H1 (cell line): ENCODE measurements at places on chromosomes 6 and 20.

DNA sequence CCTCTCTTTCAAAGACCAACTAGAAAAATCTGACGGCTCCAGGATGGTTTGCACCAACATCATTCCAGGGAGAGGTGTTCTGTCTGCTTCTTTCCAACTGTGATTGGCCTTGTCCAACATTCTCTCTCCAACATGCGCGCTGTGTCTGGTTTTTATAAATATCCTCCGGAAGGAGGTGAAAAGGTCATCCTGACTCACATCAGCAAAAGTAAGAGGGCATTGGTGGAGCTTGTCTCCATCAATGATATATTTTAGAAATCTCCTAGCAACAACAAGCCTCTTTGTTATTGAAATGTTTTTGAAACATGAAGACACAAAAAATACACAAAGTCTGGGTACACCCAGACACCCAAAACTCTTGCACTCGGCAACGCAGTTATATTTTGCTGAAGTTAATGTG lies 475.3 kb upstream of the JARID2 start:
- DNase-seq, result no peak

DNA sequence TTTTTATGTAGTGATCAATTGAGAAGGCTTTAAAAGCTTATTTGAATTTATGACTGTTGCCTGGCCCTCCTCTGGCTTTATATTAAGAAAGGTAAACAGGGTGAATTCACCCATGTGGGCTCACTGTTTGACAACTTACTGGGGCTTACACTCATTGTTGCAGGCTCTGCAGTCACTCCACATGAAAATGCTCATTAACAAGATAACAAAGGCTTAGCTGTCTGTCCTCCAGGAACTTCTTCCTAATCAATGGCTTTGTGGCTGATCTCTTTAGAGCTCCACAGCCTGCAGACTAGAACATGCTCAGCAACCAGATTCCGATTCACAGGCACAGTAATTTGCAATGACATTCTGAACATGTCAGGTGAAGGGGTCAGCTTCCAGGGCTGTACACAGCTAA lies 323.2 kb upstream of the MAN1A1 start:
- DNase-seq, result peak; percentile 23

DNA sequence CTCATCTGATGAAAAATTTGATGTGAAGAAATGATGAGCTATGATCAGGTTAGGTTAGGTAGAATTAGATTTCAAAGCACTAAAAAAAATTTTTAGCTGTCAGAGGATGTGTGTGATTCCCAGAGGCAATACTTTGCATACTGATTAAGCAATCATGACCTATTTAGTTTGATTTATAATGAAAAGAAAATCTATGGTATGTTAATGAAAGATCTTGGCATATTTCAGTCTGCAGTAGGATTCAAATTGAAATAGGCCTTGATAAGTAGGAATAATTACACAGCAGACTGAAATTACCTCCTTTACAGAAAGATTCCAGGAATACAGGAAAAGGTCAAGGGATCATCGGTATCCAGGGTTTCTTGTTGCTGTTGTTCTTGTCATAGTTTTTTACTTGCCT lies 69.3 kb downstream of the HDDC2 start:
- DNase-seq, result no peak

DNA sequence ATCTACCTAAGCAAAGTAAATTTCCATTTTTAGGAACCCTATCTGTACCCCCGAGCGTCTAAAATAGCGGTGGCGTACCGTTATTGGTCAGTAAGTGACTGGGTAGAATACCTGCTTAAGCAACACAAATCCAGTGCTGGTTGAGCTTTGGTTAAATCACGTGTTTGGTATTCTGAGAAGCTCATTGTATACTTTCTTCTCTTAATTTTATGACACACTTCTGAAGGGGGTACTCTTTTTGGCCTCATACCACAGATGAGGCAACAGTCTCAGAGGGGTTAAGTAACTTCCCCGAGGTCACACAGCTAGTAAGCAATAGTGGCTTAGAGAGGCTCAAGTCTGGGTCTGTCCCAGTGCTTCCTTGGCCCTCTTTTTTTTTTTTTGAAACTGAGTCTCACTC lies 151.2 kb downstream of the TFAP2C start:
- DNase-seq, result no peak

DNA sequence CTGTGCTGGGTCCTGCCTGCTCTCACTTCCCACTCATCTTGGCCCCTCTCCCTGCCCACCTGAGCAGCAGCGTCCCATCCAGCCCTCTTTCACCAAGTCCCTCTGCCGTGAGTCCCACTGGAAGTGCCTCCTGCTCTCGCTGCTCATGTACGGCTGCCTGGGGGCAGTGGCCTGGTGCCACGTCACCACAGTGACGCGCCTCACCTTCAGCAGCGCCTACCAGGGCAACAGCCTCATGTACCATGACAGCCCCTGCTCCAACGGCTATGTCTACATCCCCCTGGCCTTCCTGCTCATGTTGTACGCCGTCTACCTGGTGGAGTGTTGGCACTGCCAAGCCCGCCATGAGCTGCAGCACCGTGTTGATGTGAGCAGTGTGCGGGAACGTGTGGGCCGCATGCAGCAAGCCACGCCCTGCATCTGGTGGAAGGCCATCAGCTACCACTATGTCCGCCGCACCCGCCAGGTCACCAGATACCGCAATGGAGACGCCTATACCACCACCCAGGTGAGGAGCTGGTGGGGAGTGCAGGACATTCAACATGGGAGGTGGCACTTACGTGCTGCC lies 2.8 kb downstream of the TMEM151B start:
- DNase-seq, result no peak

- no peak for DNase-seq
Measured at GRCh38 chr6:118408863-118409262, 139.2 kb upstream of the PLN start.

- DNase-seq, result no peak
Measured at GRCh38 chr20:3889489-3890397, 556 bp downstream of the PANK2 start.

GRCh38 chr6:169923468-169924464 lies 172.3 kb downstream of the ERMARD start:
- no peak for DNase-seq

GRCh38 chr20:61801857-61802442 lies 263.7 kb downstream of the TAF4 start:
- no peak for DNase-seq

- no peak for DNase-seq
Measured at GRCh38 chr6:113457198-113457597, 399.9 kb upstream of the MARCKS start.

- no peak for DNase-seq
Measured at GRCh38 chr6:10627800-10628199, 66.6 kb downstream of the C6orf52 start.

DNA sequence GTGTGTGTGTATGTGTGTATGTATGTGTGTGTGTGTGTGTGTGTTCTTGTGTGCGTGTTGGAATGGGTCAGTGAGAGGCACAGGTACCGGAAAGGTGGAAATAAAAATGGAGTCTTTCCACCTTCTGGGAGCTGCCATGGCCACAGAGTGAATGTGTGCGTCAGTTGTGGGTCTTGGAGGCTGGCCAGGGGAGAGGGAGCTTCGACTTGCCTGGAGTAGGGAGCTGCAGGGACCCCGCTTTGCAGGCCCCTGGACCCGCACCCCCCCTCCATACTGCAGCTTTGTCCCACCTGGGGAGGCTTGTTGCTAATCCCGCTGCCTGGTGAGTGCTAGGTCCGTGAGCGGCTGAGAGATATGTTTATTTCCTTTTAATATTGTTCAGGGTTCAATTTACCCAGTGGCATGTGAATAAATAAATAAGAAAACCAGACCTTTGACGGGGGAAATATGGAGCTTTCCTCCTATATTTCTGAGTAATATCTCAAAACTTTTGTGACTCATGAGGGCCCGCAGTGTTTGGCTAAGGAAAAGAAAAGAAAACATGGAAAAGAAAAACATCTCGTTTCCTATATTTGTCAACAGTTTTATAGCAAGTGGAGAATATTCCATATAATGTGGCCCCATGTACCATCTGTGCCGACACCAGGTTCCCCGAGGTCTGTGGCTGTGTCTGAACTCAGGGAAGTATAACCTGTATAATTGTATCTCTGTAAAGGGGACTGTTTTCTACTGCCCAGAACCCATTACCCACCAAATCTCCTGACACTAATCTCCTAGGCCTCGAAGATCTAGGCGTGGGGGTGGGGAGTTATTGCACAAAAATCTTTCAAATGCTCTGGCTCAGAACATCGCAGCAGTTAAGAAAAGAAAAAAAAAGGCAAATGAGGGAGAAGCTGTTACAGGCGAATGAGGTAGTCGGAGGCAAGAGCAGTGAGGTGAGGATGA lies 24.6 kb upstream of the CCDC167 start:
- DNase-seq, result no peak

- no peak for DNase-seq
Measured at GRCh38 chr6:153488267-153488666, 357.2 kb upstream of the RGS17 start.

- no peak for DNase-seq
Measured at GRCh38 chr20:10642856-10643559, 30.8 kb downstream of the JAG1 start.

DNA sequence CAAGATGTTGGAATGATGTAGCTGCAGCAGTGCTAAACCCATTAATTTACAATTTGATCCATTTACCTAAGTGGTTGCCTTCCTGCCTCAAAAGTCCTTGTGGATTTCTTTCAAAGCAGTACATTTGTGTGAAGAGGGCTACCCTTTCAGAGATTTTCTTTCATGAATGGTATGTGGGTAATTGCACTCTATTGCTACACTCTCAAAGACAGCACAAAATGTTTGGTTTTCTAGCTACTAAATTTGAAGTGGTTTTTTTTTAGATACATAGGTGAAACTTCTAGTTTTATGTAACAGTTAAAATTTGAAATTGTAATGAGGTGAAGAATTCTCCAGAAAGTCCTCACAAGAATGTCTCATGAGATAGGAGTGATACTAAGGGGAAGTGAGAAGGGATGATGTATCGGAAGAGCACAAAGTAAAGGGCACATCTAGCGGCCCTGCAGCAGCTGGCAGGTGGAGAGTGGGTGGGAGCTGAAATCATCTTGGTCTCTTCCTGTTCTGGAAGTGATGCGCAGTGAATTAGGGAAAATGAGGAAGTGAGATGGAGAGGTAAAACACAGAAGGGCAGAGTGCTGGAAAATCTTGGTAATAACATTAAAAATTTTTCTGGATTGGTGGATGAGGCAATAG lies 236.8 kb upstream of the MAN1A1 start:
- DNase-seq, result no peak

GRCh38 chr6:141394565-141395051 lies 738.1 kb upstream of the GJE1 start:
- DNase-seq, result no peak
